Body of pancreas (tissue), 4 donors: ENCODE measurements at places on chromosomes 11 and 22.

- no peak for DNase-seq
Measured at GRCh38 chr22:17945156-17945887, 79.0 kb downstream of the MICAL3 start.

DNA sequence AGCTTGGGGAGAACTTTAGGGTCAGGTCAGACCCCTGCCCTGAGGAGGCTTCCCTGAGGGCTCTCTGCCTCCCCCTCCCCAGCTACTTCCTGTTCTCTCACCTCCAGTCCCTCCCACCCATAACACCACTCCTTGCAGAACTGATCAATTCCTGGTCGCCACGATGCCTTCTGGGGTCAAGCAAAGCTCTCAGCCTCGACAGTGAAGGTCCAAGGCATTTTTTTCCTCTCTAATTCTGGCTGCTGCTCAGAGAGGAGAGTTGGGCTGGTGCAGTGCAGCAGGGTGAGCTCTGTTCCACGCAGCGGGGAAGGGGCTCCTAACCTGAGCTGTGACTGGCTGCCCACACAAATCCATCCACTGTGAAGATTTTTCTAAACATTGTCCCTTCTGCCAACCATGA is 628.4 kb downstream of the BRD1 start:
- DNase-seq: no peak

GRCh38 chr11:132864811-132865576 is 667.3 kb downstream of the OPCML start:
- no peak for DNase-seq

- DNase-seq: no peak
Measured at GRCh38 chr22:35632935-35633334, 15.3 kb upstream of the APOL6 start.

GRCh38 chr11:123718469-123718868 is 23.0 kb downstream of the ZNF202 start:
- DNase-seq: no peak

DNA sequence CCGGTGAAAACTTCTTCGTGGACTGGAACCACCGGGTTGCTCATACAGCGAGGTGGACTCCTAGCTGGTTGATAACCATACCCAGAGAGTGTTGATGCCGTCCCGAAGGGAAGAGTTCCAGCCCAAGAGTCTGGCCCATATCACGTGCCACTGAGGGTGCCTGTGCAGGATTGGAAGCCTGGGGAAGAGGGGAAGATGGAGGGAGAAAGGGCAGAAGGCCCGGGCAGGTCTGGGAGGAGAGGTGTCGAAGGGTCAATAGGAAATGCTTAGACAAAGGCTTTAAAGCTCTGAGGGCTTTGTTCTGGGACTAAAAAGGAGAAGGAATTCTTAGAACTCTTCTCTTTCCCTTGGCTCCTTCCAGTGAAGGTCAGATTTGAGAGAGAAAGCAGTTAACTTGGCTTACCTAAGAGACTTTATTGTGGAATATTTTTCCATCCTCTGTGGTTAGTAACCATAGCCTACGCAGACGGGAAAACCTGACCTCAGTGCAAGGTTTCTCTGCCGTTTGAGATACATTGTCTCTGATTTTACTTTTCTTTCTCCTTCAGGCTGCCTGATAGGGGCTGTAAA is 70.5 kb downstream of the JAM3 start:
- DNase-seq: no peak

DNA sequence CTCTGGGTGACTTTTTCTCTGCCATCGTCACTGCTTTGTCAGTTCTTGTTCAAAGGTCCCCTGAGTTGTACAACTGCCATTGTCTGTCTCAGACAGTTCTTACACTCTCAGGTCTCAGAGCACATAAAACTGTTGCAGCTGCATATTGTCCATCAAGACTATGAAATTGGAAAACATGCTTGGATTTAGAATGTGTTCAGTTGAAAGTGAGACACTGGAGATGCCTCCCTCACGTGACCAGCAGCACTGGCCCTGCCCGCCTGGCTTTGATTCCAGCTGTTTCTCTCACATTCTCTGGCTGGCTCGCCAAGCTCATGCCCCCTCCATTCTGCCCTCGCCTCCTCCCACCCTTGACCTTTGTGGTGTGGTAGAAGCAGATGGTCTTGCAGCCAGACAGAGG is 244.2 kb downstream of the NTM start:
- DNase-seq: no peak

DNA sequence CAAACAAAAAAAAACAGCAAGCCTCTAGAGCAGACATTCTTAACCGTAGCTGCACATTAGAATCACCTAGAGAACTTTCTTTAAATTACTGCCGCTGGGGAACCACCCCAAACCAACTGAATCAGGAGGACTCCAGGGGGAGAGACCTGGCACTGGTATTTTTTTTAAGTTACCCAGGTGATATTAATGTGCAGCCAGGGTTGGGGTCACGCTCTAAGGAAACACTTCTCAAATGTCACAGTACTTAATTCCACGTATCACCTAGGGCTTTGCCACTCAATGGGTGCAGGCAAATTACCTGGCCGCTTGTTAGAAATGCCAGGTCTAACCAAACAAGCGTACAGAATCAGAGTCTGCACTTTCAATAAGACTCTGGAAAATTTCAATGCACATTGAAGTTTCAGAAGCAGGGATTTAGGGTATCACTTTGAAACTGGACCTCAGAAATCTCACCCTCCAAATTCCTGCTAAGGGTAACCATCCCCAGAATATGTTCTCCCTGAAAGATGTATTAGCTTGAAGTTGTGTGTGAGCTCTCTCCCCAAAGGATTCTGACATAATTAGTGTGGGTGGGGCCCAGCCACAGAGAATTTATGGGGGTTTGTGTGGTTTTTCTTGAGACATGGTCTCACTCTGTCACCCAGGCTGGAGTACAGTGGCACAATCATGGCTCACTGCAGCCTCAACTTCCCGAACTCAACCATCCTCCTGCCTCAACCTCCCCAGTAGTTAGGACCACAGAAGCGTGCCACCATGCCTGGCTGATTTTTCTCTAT is 12.7 kb upstream of the ISX start:
- no peak for DNase-seq

DNA sequence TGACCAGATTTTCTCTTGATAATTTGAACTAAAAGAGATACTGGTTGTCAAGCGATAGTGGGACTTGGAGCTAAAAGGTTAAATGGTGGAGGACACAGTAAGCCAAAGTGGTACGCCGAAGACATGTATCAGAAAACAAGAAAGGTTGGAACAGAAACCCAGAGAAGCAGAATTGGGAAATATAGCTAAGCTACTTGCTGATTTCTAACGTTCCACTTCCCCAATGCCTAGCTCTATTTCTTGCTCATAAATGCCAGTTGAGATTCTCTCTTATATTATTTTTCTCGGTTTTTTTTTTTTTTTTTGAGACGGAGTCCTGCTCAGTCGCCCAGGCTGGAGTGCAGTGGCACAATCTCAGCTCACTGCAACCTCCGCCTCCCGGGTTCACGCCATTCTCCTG is 12.7 kb downstream of the TMEM41B start:
- DNase-seq: no peak

DNA sequence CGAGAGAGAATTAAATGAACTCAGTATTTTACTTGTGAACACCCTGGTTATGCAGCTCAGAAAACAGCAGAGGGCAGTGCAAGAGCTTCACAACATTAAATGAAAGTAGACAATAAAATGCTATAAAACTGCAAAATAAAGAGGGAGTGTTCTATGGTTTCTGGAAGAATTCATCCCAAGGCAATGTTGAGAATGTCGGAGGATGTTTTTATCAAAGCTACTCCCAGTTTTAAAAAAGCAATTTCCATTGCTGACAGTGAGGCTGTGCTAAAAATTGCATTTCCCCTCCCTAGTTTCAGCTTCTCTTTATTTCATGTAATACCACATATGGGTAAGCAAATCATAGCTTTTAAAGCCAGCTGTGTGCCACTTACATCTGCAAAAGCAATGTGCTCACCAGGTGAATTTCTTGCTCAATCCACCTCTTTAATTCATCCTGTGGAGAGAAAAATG is 296.8 kb downstream of the RAB38 start:
- DNase-seq: no peak

DNA sequence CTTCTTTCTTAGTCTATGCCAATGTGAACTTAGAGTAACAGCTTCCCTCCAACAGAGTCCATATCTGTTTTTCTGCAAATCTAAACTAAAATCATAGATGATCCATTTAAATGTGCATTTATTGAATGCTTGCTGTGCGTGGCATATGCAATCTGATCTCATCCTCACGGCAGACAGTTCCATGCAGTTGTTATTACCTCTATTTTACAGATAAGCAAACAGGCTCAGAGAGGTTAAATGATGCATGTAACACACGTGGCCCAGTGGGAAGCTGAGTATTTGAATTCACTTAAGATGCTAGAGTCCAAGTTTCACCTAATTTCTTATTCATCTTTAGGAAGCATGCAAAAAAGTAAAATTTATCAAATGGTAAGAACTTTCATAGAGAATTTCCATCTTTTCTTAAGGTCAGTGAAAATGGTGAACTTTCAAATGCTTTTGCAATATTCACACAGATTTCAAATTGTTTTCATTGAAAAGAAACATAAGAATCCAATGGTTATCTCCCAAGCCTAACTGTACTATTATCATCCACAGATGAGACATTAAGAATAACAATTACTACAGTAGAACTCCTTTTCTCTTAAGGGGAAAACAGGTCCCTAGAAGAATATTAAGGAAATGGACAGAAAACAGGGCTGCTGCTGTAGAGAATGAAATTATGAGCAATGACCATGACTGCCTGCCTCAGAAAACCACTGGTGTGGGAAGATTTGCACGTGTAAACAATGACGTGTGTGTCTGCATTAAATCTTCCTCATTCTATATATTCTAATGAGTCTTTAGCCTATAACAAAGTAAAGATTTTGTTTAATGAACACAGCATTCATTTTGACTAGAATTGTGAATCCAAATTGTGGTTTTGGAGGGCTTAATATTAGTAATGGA is 1171.3 kb downstream of the LRRC4C start:
- no peak for DNase-seq

- DNase-seq: no peak
Measured at GRCh38 chr11:131592734-131593133, 222.3 kb downstream of the NTM start.

DNA sequence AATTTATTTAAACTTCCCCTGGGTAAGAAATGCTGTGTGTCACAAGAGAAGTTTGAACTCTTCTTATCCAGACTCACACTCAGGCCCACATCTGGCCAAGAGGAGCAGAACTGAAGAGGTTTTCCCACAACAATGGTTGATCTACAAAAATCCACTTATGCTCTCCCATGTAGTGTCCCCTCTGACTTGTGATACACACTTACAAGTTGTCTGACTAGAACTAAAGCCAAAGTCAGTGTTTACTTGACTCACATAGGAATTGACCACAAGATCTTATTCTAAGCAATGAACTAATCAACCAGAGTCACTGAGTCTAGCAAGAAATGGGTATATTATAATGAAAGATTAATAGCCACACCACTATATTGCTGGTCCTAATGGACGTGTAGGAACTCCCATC is 133.0 kb downstream of the ATG16L2 start:
- no peak for DNase-seq

DNA sequence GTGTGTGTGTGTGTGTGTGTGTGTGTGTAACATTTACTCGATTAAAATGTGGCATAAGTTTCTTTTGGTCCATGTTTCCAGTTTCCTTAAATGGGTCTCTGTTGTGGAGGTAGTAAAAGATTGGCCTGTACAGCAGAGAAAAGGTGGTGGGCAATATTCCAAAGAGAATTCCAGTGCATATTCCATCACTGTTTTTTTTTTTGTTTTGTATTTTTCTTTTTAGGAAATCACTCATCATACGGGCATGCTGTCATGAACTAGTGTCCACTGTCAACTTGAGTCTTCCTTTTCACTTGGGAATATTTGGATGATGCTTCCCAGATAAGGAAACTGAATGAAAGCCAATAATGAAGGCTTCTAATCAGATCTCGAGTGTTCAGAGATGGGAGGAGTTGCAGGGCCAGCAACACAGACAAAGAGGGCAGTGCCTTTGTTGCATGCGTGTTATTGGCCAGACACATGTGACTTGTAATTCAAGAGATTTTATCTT is 95.2 kb upstream of the PDGFD start:
- DNase-seq: no peak

GRCh38 chr11:75577207-75577606 is 15.2 kb downstream of the SERPINH1 start:
- DNase-seq: peak; percentile 74

GRCh38 chr22:50012211-50013181 is at the start of gene IL17REL:
TSS of gene IL17REL (minus strand) at chr22:50012765. CDS start at chr22:50012646, 119 bp downstream.
- no peak for DNase-seq

DNA sequence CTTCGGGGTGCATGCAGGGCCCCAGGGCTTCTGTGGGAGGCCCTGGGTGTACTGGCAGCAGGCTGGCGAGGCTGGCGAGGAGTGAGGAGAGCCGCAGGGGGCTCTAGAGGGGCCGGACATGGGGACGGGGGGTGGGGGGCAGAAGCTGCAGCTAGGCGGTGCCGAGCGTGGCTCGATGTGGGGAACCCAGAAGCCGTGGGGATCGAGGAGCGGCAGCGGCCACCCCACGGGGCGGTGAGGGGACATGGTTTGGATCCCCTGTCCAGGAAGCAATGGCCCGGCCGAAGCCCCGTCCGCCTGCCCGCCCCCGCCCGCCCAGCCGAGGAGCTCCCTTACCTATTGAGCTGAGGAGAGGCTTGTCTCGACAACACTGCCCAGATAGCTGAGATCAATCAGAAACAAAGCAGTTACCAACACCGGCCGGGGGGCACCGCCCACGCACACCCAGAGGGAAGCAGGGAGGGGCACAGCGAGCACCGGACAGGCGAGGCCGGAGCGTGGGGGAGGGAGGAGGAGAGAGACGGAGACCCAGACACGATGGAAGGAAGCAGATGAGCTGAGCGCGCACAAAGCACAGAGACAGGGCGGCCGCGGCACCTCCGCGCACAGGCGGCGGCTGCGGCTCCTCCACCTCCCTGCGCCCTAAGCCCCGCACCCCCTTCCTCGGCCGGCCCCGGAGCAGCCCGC is 38.7 kb downstream of the IGSF9B start:
- no peak for DNase-seq

DNA sequence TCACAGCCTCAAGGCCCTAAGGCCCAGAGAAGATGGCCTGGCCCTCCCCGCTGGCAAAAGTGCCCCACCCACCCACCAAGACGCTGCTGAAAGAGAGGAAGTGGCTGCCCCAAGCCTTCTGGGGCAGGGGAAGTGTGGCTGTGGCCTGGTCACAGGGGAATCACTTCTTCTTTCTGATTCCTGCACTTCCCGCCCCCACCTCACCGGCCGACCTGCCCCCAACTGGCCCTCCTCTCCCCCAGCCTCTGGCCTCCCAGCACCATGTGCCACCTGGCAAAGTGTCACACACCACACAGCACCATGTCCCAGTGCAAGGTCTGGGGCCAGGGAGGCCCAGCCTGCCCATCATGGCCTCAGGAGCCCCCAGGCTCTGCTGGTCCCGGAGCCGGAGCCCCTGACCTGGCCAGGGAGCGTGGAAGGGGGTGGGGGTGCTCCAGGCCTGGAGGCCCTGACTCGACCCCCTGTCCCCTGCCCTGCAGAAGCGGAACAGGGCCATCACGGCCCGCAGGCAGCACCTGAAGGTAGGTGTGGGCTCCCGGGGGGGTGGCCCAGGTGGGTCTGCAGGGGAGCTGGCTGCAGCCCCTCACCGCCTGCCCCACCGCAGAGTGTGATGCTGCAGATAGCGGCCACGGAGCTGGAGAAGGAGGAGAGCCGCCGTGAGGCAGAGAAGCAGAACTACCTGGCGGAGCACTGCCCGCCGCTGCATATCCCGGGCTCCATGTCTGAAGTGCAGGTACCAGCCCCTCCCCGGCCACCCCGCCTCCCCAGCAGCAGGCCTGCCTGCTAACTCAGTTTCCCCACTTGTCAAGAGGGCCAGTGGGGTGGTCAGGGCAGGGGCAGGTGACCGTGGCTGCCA is 1.4 kb downstream of the TNNI2 start:
- peak; percentile 69 for DNase-seq
